A673 (cell line): ENCODE measurements at places on chromosomes 16 and 17. TPM values are rescaled to one million over a fixed set of nuclear protein-coding genes. Genes with fewer than 3 reads are reported as not detected.

The ZNF19 gene
- total RNA-seq = 2.6 and 3.1 TPM in 2 replicates

DNA sequence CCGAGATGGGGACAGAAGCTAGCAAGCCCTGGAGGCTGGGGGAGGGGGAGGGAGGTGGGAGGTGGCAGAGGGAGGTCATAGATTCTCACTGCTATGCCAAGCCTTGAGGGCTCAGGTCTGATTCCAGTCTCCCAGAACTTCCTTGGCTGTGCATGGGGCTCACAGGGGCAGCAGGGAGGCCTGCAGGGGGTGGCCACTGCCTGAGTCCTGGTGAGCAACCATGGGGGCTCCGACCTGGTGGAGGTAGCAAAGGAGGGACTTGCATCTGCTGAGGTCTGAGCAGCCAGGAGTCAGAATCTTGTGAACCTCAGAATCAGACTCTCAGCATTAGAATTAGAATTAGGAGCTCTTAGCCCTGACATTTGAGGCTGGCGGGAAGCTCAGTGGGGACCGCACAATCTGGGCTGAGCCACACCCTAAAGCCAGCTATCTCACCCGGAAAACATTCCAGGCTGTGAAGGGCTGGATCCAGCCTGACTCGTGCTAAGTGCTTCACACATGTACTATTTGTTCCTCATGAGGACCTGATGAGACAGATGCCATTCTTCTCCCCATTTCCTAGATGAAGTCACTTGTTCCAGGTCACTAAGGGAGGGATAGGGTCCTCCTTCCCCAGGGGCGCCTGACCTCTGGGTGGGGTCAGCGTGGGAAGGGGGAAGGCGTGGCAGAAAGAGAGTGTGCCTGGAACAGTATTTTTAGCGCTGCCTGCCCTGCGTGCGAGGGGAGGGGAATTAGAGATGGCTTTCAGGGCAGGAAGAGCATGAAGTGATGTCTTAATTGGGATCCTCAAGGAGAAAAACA is 17.3 kb upstream of the KCNJ12 start:
- H3K27ac ChIP-seq = no peak overlapping the region
- H3K4me1 ChIP-seq = no peaks in the 10 kb centered on the region
- H3K4me3 ChIP-seq = no peak overlapping the region
- H3K27me3 ChIP-seq = no peaks in the 10 kb centered on the region
- H3K36me3 ChIP-seq = no peaks in the 10 kb centered on the region

The WFIKKN1 gene
- total RNA-seq = 1.7 and 1.8 TPM in 2 replicates

- H3K36me3 ChIP-seq = peaks cover 11% of the 10 kb centered on the region
- H3K27me3 ChIP-seq = no peaks in the 10 kb centered on the region
- no peak overlapping the region for H3K4me3 ChIP-seq
- no peak overlapping the region for H3K27ac ChIP-seq
- peaks cover 11% of the 10 kb centered on the region for H3K4me1 ChIP-seq
- no peak for DNase-seq
These were observed 4.2 kb upstream of the LLGL2 start for GRCh38 chr17:75521290-75521689.

DNA sequence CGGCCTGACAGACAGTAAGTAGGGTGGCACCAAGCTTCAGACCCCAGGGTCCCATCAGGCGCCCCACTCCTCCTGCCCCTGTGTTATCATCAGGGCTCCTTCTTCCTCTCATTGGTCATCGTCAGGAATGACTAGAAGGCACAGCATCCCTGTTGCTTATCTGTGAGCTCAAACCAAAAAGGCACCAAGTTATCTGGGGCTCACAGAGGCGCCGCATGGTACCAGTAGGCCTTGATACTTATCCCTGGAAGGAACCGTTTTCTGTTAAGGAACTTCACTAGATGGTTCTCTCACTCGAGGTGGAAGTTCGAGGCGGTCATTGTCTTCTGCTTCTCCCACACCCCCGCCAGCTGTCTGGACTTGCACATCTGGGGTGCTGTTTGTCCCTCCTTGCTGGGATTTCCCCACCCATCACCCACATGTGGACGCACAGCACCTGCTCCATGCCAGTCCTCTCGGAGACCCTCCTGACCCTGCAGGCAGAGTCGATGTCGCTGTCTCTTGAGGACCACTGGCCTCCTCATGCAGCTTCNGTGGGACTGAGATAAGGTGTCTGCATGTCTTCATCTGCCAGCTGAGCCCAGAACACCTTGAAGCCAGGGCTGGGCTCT is 52.1 kb downstream of the METRNL start:
- no peak overlapping the region for H3K4me3 ChIP-seq
- H3K36me3 ChIP-seq = no peaks in the 10 kb centered on the region

DNA sequence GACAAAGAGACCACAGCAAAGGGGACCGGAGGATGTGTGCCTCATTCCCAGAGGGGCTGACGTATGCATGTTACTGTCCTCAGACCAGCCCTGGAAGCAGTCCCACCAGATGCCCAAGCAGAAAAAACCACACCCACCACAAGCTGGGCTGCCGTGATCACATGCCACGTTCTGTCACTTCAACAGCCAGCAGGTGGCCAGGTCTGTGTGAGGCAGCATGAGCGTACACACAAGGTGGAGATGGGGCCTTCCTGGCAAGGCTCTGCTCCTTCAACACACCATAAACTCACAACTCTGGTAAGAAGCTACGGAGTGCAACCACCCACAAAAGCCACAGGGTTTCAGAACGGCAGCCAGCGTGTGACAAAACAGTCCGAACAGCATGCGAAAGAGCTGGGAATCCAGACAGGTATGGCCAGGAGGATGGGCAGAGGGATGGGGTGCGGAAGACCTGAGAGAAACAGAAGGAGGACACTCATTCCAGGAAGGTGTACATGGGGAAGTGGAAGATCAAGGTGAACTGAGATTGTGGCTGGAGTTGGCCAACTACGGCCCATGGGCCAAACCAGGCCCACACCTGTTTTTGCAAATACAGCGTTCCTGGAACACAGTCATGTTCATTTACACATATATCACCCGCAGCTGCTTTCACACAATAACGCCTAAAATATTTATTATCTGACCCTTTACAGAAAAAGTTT is 27.9 kb downstream of the MBTPS1 start:
- H3K36me3 ChIP-seq = peaks cover 62% of the 10 kb centered on the region
- no peak overlapping the region for H3K4me3 ChIP-seq
- no peaks in the 10 kb centered on the region for H3K27me3 ChIP-seq
- no peak overlapping the region for H3K27ac ChIP-seq

GRCh38 chr16:68760671-68761275 is 23.7 kb downstream of the CDH1 start:
- no peaks in the 10 kb centered on the region for H3K4me1 ChIP-seq
- no peaks in the 10 kb centered on the region for H3K27me3 ChIP-seq
- no peak overlapping the region for H3K27ac ChIP-seq
- no peaks in the 10 kb centered on the region for H3K36me3 ChIP-seq

The DPEP2NB gene
- total RNA-seq = not detected in 2 replicates

The PRDM7 gene
- total RNA-seq = not detected in 2 replicates

DNA sequence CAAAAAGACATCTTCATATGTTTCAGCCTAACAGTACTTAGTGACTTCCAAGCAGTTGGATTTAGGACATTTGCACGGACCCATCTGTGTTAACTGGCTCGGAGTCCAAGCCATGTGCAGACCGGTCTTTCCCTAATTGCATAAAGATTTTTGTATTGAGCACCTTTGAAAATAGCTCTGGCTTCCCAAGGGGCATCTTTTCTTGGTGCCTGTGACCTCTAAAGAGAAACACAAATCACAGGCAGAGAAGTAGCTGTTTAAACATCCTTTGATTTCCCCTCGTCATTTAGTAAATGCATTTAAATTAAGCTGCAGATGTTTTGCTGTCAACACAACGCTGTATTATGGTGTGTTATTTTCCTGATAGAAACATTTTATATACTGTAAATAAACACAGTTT is 288.2 kb upstream of the SALL1 start:
- no peaks in the 10 kb centered on the region for H3K36me3 ChIP-seq
- no peak overlapping the region for H3K4me3 ChIP-seq
- H3K27me3 ChIP-seq = no peaks in the 10 kb centered on the region
- H3K27ac ChIP-seq = no peak overlapping the region

- H3K4me1 ChIP-seq = no peaks in the 10 kb centered on the region
- H3K4me3 ChIP-seq = no peak overlapping the region
- H3K27ac ChIP-seq = no peak overlapping the region
- DNase-seq = no peak
- H3K27me3 ChIP-seq = peaks cover 46% of the 10 kb centered on the region
These were observed 370.1 kb upstream of the ZFHX3 start for GRCh38 chr16:73418051-73418450.

DNA sequence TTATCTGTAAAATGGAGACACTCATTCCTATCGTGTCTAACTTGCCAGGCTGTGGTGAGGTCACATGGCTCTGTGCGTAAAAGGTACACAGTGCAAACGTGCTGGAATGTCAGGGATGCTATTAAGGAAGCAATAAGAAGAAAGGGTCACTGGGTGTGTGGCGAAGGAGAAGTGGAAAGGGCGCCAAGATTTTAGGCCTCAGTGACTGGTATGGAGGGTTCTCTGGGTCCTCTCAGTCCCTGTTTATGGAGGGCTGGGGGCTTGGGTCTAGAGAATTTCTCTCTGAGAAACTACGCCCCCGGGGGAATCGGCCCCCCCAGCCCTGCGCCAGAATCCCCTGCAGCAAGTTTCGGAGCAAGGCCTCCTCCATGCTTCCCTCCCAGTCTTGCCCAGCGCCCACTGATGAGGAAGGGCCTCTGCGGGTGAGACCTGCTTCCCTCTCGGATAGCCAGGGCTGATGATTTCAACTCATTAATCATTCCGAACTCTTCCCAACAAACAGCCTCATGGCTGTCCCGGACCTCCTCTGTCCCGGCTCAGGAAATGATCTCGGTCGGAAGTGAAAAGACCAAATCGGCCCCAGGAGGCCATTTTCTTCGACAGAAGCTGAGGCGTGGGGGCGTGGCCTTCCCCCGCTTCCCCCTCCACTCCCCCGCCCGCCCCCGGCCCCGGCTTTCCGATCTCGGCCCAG is 1.2 kb upstream of the HEXIM1 start:
- H3K27me3 ChIP-seq = no peaks in the 10 kb centered on the region
- peak; percentile 72 for DNase-seq
- peak overlapping the region; percentile 98 for H3K27ac ChIP-seq
- H3K4me3 ChIP-seq = peak overlapping the region; percentile 47

- no peak overlapping the region for H3K4me3 ChIP-seq
- H3K36me3 ChIP-seq = peaks cover 48% of the 10 kb centered on the region
- H3K27me3 ChIP-seq = no peaks in the 10 kb centered on the region
- H3K27ac ChIP-seq = no peak overlapping the region
These were observed 4.4 kb downstream of the TP53I13 start for GRCh38 chr17:29572691-29573557.

- peak; percentile 27 for DNase-seq
- H3K27me3 ChIP-seq = no peaks in the 10 kb centered on the region
- H3K36me3 ChIP-seq = peaks cover 94% of the 10 kb centered on the region
- no peak overlapping the region for H3K4me3 ChIP-seq
- H3K4me1 ChIP-seq = no peaks in the 10 kb centered on the region
These were observed 18.8 kb downstream of the POLR2A start for GRCh38 chr17:7502987-7503386.

DNA sequence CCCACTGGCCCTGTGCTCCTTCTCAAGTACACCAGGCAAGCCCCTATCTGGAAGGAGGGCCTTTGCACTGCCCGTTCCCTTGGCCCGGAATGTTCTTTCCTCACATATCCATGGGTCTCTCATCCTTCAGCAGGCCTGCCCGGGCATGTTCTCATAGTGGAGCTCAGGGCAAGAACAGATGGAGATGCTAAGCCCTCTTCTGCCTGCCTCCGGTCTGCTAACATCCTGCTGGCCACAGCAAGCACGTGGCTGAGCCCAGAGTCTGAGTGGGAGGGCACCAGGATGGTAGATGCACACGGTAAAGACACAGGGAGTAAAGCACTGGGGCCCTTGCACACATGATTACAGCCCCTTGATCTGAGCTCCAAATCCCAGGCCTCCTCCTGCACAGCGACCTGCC is 19.8 kb upstream of the ANKRD40CL start:
- H3K36me3 ChIP-seq = no peaks in the 10 kb centered on the region
- H3K4me3 ChIP-seq = no peak overlapping the region
- no peak overlapping the region for H3K27ac ChIP-seq
- DNase-seq = no peak

- no peak overlapping the region for H3K27ac ChIP-seq
- H3K36me3 ChIP-seq = no peaks in the 10 kb centered on the region
- H3K4me3 ChIP-seq = no peak overlapping the region
- H3K4me1 ChIP-seq = peaks cover 35% of the 10 kb centered on the region
- no peaks in the 10 kb centered on the region for H3K27me3 ChIP-seq
These were observed 1.3 kb upstream of the CUEDC1 start for GRCh38 chr17:57956291-57957119.

GRCh38 chr17:61240851-61241468 is 158.7 kb upstream of the TBX2 start:
- H3K27ac ChIP-seq = no peak overlapping the region
- no peaks in the 10 kb centered on the region for H3K4me1 ChIP-seq
- no peak for DNase-seq
- H3K4me3 ChIP-seq = no peak overlapping the region
- no peaks in the 10 kb centered on the region for H3K36me3 ChIP-seq
- H3K27me3 ChIP-seq = no peaks in the 10 kb centered on the region
